ENCODE measurements at places on chromosomes 1 and 21.

- DNase-seq = no peak
Measured at GRCh38 chr1:31788825-31789256, 24.7 kb upstream of the ADGRB2 start.

DNA sequence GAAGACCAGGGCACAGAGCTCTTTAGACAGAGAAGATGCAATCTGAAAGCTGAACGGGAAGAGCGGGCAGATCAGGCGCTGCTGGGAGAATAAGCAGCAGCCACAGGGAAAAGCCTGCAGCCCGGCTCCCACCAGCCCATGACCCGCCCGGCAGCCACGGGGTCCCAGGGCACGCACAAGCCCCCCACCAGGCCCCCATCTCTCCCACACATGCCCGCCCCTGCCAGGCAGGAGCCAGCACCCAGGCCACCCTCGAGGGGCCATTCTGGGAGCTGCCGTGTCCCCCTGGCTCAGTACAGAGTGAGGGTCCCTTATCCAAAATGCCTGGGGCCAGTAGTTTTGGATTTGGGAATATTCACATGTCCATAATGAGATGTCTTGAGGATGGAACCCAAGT is 16.3 kb downstream of the SLC19A1 start:
- DNase-seq = no peak

- DNase-seq = no peak
Measured at GRCh38 chr1:156624814-156625435, 5.7 kb downstream of the HAPLN2 start.

DNA sequence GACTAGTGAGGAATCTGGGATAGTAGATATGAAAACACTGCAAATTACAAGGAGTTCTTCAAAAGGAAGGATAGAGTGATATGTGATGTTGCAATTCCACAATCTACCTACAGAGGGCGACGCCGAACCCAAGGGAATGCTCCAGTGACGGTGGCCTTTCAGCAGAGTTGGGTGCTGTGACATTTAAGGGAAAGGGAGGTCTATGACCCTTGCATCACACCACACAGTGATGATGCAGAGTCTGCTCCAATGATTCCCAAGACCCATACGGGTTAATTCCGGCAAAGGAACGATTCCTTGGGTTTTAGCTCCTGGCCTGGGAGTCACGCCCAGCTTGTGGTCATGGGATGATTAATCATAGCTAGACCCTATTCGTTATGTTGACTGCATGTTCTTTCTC is 123.0 kb upstream of the IGSF21 start:
- DNase-seq = no peak

DNA sequence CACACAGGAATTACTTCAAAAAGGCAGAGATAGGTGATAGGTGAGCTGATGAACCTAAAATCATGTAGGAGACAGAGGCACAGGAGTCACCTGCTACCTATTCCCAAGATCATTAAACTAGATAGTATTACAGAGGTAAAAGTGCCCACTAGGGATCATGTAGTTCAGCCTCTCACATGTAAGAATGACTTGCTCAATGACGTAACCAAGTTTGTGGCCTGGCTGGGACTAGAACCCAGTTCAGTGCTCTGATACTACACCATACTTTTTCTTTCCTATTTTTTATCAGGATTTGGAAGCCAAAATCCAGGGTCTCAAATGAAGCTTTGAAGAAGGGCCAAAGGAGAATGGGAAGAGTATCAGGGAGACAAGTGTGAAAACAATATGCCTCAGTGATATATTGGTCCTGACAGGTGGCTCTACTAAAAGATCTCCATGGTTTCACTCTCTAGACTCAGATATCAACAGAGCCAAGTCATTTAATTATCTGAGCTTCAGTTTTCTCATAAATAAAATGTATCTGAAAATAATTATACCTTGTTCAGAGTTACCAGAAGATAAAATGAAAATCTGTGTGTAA is 87.3 kb upstream of the SLFNL1 start:
- DNase-seq = no peak

- no peak for DNase-seq
Measured at GRCh38 chr1:76680651-76681050, 186.6 kb upstream of the ST6GALNAC5 start.

- DNase-seq = no peak
Measured at GRCh38 chr1:205567716-205568115, 63.2 kb downstream of the CDK18 start.

GRCh38 chr1:6349254-6349943 is 44.2 kb downstream of the ACOT7 start:
- no peak for DNase-seq

DNA sequence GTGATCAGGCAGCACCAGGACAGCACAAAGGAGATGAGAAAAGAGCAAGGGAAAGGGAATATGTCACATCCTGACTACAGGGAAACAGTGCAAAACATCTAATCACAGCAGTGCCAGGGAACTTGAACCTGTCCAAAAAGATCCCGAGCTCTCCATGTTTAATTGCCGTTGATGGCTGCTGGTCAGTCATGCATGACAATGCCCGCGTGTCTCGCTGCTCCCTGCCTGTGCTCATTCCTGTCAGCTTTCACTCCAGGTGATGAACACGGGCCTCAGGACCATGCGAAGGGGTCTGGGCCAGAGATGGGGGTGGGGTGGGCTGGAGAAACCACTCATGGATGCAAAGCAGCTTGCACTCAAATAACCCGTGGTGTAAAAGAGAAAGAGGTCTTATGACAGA is 287.0 kb downstream of the GPATCH2 start:
- DNase-seq = no peak

DNA sequence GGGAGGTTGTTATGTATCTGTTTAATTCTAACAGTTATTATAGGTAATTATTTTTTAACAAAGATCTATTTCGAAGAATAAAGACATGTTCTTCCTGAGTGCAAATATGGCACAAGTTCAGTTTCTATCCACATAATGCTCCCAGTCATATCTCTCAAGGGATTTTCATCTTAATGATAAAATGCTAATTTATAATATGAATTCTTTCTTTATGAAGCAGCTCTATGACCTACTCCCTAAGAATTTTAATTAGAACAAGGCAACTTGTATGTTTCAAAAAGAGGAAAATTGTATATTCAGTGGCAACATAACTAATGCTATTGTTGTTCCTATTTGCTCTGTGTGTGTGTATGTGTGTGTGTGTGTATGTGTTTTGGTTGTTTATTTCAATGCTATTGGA is 1222.1 kb upstream of the NCAM2 start:
- no peak for DNase-seq

GRCh38 chr1:63448731-63449246 is 74.2 kb downstream of the ITGB3BP start:
- no peak for DNase-seq

- DNase-seq = no peak
Measured at GRCh38 chr21:38325731-38326420, 69.1 kb downstream of the KCNJ15 start.

- no peak for DNase-seq
Measured at GRCh38 chr1:190179817-190180216, 297.8 kb downstream of the BRINP3 start.

DNA sequence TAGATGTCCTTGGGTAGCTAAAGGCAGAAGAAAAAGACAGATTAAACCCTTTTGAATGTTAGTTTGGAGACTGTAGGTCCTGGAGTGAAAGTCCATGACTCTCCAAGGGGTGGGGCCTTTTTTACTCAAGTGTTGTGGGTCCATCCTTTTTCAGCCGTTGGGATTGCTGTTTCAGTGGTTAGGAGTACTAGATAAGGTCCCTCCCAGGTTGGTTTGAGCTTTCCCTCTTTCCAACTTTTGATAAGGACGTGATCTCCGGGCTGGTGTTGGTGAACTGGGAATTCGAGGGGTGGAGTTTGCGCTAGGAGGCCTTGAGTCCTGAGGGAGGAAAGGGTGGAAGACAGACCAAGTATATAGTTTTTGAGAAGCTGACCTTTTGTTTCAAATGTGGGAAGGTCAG is 5.2 kb upstream of the IPP start:
- no peak for DNase-seq

DNA sequence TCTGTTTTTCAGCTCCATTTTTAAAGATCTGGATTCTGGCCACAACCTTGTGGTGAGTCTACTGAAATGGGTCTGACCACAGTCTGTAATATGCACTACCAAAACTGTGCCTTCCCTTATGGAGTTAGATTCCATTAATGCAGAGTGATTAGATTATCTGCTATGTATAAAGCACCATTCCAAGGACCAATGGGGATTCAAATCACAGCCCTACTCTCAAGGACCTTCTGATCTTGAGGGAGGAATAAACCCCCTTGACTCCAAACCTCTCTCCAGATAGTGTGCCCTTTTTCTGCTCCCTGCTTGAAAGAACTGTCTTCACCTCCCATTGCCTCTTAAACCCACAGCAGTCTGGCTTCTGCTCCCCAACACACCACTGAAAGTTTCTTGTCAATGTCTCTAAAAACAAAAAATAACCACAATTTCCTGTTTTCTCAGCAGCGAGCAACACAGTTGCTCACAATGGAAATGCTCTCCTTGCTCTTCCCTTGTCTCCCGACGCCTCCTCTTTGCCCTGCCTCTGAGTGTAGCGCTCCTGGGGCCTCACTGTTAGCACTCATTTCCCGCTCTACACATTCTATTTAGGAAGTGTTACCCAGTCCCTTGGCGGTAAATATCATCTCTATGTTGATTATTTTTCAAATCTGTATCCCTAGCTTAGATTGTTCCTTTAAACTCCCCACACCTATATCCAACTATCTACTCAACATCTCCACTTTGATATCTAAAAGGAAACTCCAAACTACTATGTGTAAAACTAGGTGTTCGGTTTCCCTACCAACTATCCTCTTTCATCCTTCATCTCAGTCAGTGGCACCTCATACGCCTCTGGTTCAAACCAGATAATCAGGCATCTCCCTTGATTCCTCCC is 13.6 kb downstream of the PCNX2 start:
- no peak for DNase-seq

DNA sequence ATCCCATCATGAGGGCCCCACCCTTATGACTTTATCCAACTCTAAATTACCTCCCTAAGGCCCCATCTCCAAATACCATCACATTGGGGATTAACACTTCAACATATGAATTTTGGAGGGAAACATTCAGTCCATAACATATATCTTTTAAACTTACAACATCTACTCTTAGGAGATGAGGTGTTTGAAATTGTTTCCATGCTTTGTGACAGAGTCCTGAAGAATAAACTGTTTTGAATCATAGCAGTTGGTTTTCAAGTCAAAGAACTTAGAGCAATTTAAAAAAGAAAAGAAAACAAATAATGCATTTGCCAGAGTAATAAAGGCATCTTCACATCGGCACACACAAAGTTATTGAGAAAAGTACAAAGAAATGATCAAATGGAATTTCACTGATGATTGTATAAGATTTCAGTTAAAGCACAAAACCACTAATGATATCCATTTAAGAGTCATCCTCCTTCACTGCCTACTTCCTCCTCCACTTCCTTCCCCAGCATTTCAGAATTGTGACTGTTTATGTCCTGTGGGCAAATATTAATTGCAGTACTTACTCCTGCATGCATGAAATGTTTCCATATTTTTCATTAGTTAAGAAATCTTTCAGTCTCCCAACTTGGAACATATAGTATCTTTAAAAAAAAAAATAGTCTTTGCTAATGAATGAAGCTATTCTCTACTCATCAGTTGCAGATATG is 202.0 kb downstream of the LRRC40 start:
- no peak for DNase-seq

GRCh38 chr1:213277036-213277435 is 226.0 kb downstream of the RPS6KC1 start:
- DNase-seq = no peak

DNA sequence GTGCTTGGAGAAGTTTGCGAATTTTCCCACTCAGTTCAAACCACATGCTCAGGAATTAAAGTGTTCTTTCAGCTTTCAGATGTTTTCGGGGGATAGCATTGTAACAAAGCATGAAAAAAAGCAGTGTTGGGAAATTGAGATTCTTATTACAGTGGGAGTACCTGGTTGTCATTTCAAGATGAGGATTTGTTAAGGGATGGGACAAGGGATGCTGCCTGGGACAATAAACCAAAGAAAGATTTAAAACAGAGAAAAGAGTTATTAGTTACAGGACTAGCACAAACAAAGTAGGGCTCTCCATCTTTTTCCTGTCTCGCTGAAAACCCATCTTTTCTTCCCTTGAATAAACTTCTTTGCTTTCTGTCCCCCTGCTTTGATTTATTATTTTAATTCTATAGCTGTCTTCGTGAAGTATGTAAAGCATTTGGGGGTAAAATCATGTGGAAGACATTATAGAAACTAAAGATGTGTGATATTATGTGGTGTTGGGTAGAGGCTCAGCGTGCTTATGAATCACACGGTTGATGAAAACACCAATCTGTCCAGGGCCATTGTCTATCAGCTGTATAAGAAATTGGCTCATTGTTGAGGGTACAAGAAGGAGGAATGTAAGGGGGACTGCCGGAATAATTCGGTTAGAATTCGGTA is 277.6 kb downstream of the KIF26B start:
- no peak for DNase-seq

GRCh38 chr1:166974647-166975345 is 544 bp downstream of the ILDR2 start:
- no peak for DNase-seq

- DNase-seq = no peak
Measured at GRCh38 chr1:89547563-89548116, 23.0 kb downstream of the LRRC8B start.

- no peak for DNase-seq
Measured at GRCh38 chr1:56866656-56867055, 12.1 kb downstream of the C8A start.

GRCh38 chr1:199858856-199859255 is 168.7 kb upstream of the NR5A2 start:
- DNase-seq = no peak

- no peak for DNase-seq
Measured at GRCh38 chr1:31587720-31588423, 11.6 kb downstream of the TINAGL1 start.

- no peak for DNase-seq
Measured at GRCh38 chr21:45827302-45827692, 154.3 kb upstream of the COL6A1 start.

DNA sequence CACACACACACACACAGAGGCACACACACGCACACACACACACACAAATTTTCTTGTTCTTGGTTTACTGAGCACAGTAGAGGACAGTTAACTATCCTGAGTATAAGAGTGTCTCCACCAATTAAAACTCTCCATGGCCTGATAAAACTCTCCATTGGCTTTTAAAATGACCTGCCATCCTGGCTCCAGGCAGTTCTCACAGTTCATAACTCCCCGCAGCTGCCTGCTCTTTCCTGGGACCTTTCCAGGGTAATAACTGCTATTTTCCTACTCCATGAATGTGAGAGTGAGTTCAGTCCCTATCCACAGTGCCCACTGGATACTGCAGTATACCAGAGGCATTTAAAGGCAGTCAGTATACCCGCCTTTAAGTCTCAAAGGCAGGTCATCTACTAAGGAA is 351.5 kb downstream of the PLPP3 start:
- DNase-seq = no peak

All from activated gamma-delta T cell (primary cell).